Activated naive CD4-positive, alpha-beta T cell treated with anti-CD3 and anti-CD28 coated beads, Interleukin-2, amount 50 U/mL, for 72 hours (primary cell): ENCODE measurements at places on chromosomes 3 and 15.

DNA sequence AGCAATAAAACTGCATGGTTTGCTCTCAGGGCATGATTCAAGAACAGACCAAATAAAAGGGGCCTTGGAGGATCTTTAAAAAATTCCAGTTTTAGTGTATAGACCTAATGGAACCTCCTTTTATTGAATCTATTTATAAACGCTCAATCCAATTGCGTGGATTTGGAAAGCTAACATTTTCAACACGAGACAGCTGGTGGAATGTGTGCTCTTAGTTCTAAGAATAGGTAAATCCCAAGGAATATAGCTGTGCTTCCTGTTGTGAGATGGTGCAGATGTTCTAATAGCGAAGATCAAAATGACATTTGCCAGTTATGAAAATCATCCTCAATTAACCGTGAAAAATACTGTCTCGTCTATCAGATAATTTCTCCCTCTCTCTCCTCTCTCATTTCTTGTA lies 192.5 kb downstream of the ATP10A start:
- no peak for DNase-seq

- no peak for DNase-seq
Measured at GRCh38 chr3:56879436-56880215, 77.9 kb upstream of the ARHGEF3 start.

- DNase-seq: no peak
Measured at GRCh38 chr15:91879158-91879557, 25.6 kb downstream of the SLCO3A1 start.

DNA sequence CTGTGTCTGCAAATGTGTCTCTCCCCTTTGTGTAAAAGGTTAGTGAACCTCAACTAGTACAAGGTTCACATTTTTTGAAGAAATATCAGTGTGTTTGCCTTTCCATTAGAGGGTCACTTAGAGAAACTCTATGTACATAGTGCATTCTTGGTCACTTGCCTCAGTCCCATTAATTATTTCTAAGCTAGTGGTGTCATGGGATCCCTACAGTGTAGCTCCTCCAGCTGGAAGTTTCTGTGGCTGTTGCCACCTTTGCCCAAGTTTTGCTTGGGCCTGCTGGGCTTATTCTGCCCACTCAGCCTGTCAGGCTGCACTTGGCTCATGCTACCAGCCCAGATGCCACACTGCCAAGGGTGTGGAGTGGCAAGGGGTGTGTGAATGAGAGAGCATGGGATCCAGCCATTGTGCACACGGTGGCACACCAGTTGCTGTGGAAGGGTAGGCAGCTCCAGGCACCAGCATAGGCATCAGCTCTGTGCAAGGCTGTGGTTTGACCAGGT lies 161.7 kb downstream of the ARPP21 start:
- DNase-seq: no peak

- no peak for DNase-seq
Measured at GRCh38 chr3:9172851-9173321, 76.6 kb downstream of the SRGAP3 start.
